CD4-positive, alpha-beta T cell treated with Interleukin-15 for 1 hour (primary cell): ENCODE measurements at places on chromosomes 11 and 22.

GRCh38 chr11:73531386-73531785, 66.5 kb downstream of the FAM168A start:
- DNase-seq = no peak

- DNase-seq = peak; percentile 59
Observed at GRCh38 chr22:36913427-36914389, at the start of gene CSF2RB. CSF2RB (plus strand) TSS chr22:36913628; CDS start chr22:36922208, 8,580 bp downstream.

GRCh38 chr11:67347964-67348749, 5.2 kb downstream of the POLD4 start:
- no peak for DNase-seq

GRCh38 chr11:69567951-69568808, 72.8 kb upstream of the CCND1 start:
- no peak for DNase-seq

DNA sequence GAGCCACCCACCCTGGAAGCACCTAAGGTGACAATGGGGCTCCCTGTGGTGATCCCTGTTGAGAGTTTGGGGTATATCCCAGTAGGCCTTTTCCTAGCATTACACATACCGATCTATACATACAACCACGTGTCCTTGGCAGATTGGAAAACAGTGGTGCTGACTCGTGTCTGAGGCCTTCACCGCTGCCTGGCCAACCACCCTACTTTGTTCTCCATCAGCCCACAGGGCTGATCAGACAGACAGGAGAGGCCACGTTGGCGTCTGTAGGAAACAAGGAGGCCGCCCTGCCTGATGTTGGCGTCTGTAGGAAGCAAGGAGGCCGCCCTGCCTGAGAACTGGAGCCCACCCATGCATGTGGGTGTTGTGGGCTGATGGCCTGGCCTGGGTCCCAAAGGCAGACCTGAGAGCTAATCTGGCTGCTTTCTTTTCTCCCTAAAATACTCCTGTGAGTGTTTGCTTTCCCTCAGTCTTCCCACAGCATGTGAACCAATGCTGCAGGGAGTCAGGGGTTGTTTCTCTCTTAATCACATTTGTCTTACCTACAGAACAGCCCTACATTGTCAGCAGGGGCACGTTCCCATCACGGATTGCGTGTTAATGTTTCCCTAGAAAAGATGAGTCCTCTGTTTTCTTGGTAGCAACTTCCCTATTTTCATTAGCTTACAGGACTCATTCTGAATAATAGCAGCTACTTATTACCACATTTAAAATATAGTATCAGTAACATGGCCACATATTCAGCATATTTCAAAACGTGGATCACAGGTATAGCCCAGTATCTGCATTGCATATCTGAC, 57.2 kb downstream of the SBF1 start:
- DNase-seq = no peak

- no peak for DNase-seq
Observed at GRCh38 chr11:2118677-2119076, 20.5 kb downstream of the IGF2 start.

DNA sequence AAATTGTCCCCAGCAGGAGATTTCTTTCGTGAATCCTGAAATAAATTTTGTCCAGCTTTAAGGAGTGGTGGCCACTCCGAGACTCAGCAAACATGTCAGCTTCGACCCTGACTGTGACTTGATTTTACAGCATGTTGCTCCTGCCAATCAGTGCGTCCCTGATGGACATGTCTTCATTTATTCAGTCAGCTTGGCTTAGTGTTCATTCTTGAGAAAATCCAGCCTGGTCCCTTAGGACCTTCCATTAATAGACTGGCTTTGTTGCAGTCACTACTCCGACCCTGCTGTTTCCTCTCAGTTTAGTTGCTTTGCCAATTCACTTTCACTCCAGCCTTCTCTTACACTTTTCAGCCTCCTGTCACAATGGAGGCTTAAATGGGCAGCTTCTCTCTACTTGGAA, 30.5 kb downstream of the TMPRSS5 start:
- DNase-seq = no peak

DNA sequence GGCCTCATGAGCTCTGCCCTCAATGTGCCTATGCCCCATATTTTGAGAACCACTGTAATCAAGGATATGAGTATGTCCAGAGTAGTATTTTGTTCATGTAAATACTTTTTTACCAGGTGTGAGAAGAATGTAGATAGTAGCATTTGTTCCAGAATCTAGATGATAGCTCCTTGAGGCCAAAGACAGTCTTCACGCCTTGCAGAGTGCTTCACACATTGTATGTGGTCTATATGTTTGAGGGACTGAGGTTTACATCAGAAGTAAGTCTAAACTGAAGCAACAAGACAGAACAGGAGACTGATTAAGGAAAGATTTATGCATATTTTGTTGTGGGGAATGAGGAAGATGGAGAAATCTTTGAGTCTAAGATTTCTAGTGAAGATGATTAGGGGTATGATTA, 12.5 kb downstream of the CEP57 start:
- DNase-seq = no peak

GRCh38 chr11:69442807-69443137, 38.7 kb upstream of the LINC01488 start:
- DNase-seq = no peak

- peak; percentile 77 for DNase-seq
Observed at GRCh38 chr11:118917481-118918127, 8.1 kb downstream of the BCL9L start.

- no peak for DNase-seq
Observed at GRCh38 chr11:57785072-57785471, 23.5 kb downstream of the CTNND1 start.

- DNase-seq = no peak
Observed at GRCh38 chr11:77510095-77510494, 36.2 kb upstream of the PAK1 start.

- DNase-seq = no peak
Observed at GRCh38 chr11:83102834-83103233, 31.1 kb upstream of the RAB30 start.

GRCh38 chr11:1125803-1126202, 31.9 kb upstream of the MUC5AC start:
- no peak for DNase-seq

GRCh38 chr11:133107136-133107535, 425.2 kb downstream of the OPCML start:
- DNase-seq = no peak

GRCh38 chr11:12246147-12246546, 131.2 kb upstream of the PARVA start:
- no peak for DNase-seq

DNA sequence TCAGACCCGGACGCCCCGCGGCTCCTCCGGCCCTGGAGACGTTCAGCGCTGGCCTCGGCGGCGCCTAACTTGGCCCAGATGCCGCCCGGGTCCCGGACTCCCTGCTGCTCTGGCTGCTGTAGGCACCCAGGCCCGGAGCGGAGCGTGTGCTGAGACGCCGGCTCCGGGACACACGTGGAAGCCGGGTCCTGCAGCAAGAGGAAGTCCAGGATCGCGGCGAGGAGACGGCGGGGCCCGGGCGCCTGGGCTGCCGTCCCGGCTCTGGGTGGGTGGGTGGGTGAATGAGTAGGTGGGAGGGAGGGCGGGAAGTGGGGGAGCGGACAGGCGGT, 223 bp downstream of the WT1 start:
- no peak for DNase-seq

DNA sequence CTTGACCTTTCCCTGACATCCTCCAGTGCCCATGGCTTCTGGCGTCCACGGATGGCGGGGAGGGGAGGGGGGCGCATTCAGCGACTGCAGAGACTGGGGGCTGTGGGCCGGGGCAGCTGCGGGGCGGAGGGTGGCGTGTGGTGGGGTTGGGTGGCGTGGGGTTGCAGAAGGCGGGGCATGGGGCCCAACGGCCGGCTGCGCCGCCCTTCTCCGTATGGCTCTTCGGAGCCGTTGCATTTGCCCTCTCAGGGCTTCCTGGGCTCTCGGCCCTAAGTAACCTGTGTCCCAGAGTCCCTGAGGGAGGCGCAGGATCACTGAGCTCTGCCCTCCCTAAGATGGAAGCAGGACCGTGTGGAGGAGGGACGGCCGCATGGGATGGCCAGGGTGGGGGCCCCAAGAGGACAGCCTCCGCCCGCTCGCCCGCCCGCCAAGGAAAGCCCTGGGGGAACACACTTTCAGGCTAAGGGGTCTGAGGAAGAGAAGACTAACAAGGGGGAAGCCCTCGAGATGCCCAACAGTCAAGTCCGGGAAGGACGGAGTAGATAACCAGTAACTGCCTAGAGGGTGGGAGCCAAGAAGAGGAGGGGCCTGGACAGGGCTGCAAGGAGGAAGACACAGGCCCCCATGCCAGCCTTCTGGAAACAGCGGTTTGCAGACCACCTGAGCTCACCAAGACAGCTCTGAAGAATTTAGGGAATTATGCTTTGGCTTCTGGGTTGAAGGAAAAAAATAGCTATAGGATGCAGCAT, 9.2 kb upstream of the AIFM3 start:
- DNase-seq = no peak

DNA sequence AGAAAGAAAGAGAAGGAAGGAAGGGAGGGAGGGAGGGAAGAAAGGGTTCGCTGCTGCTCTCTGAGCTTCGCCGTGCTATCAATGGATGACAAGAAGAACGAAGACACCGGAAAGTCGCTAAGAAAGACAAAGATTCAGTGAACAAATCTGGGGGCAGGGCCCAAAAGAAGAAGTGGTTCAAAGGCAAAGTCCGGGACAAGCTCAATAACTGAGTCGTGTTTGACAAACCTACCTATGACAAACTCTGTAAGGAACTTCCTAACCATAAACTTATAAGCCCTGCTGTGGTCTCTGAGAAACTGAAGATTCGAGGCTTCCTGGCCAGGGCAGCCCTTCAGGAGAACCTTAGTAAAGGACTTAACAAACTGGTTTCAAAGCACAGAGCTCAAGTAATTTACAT, 2.9 kb upstream of the TTLL1 start:
- DNase-seq = no peak

DNA sequence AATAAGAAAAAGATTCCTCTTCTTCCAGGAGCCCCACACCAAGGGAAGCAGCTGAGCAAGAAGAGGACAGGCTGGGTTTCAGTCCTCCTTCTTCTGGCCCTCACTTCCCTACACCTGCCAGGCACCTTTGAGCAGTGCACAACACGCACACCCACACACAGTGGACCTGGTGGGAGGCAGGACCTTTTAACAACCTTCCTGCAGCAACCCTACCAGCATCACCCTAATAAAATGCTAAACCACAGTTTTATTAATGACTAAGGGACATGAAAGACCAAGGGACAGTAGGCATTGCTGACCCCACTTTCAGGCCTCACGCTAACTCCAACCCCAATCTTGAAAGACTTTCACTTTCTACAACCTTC, 12.2 kb downstream of the ARAP1 start:
- no peak for DNase-seq

- DNase-seq = no peak
Observed at GRCh38 chr22:38645430-38645829, 10.8 kb downstream of the FAM227A start.

DNA sequence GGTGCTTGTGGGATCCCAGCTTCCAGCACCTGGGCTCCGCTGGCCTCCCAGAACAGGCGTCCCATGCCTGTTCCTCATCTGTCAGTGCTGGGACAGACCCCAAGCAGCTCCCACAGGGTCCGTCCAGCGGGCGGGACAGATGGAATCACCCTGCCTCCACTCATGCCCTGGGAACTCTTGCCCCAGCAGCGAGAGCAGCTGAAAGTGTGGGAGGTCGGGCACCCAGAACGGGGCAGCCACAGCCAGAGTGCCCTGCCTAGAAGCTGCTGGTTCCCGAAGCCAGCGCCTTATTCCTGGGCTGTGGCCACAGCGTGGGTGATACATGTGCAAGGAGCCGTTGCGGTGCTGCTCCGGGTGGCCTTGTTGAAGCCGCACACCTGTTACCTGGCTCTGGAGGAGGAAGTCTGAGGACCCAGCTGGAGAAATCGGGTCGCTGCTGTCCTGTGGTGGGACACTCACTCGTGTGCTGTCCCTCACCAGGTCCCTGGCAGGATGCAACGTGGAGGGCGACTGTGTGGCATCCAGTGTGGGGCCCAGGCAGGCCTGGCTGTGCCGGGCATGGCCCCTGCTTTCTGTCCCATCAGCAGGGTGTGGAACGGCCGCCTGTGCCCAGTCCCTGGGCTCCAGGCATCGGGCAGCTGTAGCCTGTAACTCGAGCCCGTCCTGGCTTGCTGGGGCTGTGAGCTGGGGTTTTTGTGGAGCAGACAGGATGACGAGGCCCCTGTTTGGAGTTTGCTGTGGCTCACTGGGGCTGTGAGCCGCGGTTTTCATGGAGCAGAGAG, 16.2 kb downstream of the GRAMD4 start:
- no peak for DNase-seq
